Daoy (cell line): ENCODE measurements at places on chromosomes 13 and 19. TPM values are rescaled to one million over a fixed set of nuclear protein-coding genes. Genes with fewer than 3 reads are reported as not detected.

- no peak for DNase-seq
Measured at GRCh38 chr13:43319617-43320444, 296.4 kb downstream of the DNAJC15 start.

- no peak for DNase-seq
Measured at GRCh38 chr19:22052644-22053013, 345 bp downstream of the ZNF257 start.

DNA sequence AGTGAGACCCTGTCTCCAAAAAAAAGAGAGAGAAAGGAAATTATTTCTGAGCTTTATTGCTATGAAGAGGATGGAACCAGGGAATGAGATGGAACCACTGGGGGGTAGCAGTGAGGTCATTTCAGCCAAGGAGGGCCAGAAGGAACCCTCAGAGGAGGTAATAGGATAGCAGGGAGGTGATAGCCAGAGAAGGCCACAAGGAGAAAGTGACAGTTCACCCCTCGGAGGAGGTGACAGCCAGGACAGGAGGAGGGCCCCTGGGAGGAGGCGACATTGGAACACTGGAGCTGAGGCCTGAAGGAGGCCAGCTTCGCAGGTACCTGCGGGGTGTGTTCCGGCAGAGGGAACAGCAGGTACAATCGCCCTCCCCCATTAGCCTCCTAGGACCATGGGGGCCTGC lies 675 bp upstream of the PGPEP1 start:
- no peak for DNase-seq

GRCh38 chr19:869245-870177 lies 10.0 kb downstream of the CFD start:
- peak; percentile 93 for DNase-seq

DNA sequence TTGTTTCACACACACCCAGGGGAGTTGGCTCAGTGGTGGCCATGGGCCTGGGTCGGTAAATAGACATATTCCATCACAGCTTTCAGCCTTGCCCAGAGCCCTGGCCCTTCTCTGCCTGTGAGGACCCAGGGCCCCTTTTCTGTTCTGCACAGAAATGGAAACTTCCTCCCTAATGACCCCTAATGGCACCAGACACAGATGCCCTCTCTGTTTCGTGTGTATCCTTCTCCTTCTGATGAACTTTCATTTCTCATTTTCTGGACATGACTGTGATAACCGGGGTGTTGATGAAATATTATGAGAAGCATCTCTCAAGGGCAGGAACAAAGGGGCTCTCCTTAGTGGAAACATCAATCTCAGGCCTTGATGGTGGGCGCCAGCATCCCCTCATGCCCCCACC lies 12.8 kb downstream of the LILRA1 start:
- DNase-seq: no peak

DNA sequence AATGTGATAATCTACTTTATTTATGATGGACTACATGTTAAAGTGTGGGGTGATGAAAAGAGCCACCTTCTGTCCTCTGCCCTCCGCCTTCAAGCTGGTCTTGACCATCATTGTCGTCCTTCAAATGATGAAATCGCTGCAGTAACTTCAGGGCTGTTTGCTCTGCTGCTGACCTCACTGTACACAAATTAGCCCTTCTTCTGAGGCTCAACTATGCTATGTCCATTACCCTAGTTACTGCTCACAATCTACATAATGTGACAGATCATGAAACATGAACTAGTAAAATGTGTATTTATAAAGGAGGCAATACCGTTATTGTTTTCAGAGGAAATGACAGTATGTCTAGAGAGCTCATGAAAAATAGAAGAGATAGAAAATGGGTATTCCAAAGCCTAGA lies 145.9 kb downstream of the RFC3 start:
- no peak for DNase-seq

DNA sequence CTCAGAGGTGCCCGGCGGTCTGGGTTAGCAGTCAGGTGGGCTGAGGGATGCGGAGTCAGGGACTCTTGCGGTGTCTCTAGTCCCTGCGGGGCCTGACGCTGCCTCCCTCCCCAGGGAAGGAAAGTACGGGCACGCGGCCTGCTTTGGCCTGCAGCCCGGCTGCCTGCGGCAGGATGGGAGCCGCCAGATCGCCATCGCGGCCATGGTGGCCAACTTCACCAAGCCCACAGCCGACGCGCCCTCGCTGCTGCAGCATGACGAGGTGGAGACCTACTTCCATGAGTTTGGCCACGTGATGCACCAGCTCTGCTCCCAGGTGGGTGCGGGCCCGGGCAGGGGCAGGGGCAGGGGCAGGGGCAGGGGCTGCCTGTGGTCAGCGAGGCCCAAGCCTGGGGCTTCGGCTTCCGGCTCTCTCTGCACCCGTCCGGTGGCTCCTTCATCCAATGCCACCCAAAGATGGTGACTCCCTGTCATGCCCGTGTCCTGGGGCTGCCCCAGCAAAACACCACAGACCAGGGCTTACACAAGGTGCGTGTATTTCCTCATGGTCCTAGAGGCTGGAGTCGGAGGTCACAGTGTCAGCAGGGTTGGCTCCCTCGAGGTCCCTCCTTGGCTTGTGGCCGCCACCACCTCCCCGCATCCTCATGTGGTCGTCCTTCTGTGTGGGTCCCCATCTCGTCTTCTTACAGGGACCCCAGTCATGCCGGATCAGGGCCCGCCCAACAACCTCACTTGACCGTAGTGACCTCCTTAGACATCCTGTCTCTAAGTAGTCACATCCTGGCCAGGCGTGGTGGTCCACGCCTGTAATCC lies 11.3 kb upstream of the ZNF554 start:
- DNase-seq: no peak

ZNF699 gene
- total RNA-seq: 6.9 and 14.7 TPM in 2 replicates

DHDH gene
- total RNA-seq: not detected in 2 replicates

DNA sequence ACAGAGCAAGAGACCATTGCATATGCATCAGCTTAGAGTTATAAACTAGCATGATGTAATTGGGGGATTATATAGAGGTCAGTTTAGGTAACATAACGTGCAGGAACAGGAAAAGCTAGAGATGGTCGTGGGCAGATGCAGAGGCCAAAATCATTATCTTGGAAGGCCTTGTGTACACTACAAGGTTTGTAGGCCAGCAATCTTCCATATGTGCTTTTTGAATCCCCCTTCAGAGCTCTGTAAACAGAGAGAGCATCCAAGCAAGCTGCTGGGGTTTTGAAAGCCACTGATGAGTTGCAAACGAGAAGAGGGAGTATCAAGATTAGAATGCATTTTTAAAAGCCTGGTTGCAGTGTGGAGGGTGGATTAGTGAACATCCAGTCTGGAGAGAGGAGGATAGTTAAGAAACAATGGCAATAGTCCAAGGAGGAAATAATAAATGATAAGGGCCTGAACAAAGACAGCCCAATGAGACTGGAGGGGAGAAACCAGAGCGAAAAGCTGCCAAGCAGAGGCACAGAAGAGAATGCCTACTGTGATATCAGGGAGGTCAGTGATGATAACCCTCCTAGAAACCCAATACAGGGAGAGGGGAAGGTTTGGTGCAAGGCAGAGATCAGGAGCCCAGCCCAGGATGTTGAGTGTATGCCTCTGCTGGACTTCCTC lies 109.6 kb downstream of the ZAR1L start:
- DNase-seq: no peak

GRCh38 chr13:98657506-98658085 lies 80.7 kb upstream of the STK24 start:
- no peak for DNase-seq

FPR2 gene
- not detected in 2 replicates for total RNA-seq

GRCh38 chr19:36420961-36421748 lies 2.7 kb upstream of the ZFP82 start:
- no peak for DNase-seq

MRI1 gene
- total RNA-seq: 58.6 and 65.2 TPM in 2 replicates

- DNase-seq: no peak
Measured at GRCh38 chr13:30745906-30746686, 10.8 kb downstream of the ALOX5AP start.

TCF3 gene
- 91.7 and 92.8 TPM in 2 replicates for total RNA-seq

IL4I1 gene
- total RNA-seq: 9.1 and 9.3 TPM in 2 replicates

IZUMO4 gene
- not detected in 2 replicates for total RNA-seq

DNA sequence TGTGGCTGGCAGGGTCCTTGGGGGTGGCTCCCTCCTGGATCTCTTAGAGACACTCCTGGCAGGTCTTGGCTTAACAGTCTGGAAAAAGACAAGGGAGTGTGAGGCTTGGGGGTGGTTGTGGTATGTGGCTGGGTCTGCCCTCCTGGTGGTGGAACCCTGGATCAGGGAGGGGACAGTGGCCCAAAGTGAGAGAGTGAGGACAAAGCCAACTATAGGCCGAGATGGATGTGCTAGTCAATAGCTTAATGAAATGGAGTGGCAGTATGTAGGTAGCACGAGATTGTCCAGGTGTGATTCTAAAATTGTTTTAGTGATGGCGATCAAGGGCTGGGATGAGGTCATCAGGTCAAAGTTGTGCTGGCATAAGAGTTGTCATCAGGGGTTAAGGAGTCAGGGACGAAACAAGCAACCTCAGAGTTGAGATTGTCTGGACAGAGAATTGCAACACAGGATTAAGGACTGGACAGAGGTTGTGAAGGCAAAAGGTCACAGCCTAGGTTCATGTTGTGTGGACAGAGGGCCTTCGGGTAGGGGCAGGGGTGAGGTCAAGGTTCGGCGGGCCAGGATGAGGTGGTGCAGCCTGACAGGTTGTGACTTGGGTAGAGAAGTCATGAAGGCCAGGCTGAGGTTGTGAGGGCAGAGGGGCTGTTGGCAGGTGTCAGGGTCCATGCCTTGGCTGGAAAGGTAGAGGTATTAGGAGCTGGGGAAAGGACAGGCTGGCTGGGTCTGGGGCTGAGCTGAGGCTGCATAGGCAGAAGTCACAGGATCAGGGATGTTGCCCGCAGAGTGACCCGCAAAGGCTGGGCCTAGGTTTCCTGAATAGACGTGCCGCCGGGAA lies 4.5 kb upstream of the RASAL3 start:
- DNase-seq: no peak

- no peak for DNase-seq
Measured at GRCh38 chr19:17753976-17754375, 2.7 kb downstream of the FCHO1 start.

DNA sequence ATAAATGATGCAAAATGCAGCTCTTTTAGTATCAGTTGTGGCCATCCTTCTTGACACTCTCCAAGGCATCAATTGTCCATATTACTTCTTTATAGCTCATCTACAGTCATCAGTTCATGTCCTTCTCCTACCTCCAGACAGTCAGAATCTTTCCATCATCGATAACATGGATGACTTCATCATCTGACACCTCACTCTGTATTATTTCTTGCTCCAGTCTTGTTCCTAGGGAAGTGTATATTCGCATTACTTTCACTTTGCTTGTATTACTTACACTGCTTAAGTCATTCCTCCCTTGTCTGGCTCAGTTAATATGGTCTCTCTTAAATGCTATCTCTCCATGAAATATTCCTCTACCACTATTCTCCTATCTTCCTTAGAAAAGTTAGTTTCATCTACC lies 999.1 kb upstream of the SLC10A2 start:
- no peak for DNase-seq

ERVV-1 gene
- not detected in 2 replicates for total RNA-seq

GRCh38 chr13:46595885-46596275 lies 42.9 kb downstream of the LRCH1 start:
- no peak for DNase-seq

KLHL1 gene
- not detected in 2 replicates for total RNA-seq

DNA sequence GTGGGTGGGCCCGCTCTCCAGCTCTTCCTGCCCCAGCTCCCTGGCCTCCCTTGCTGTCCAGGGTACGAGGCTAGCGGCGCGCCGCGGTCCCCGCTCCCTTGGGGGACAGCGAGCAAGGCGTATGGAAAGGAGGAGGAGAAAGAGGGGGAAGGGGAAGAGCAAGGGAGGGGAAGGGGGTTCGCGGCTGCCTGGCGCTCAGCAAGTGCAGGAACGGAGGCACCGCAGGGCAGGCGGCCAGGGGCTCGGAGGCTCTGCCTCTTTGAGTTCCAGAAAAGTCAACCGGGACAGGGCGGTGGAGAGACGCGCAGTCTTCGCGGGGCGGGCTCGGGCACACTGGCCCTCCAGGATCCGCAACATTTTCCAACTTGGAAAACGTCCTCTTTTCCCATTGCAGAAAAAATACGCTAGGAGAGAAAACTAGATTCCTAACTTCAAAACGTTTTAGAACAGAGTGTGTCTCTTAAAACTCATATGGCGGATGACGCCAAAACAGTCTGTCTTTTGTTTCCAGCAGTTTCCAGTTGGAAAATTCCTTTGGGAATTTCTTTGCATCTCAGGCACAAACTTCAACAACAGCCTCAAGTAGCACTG lies 23.1 kb upstream of the TNFRSF19 start:
- DNase-seq: peak; percentile 20

DNA sequence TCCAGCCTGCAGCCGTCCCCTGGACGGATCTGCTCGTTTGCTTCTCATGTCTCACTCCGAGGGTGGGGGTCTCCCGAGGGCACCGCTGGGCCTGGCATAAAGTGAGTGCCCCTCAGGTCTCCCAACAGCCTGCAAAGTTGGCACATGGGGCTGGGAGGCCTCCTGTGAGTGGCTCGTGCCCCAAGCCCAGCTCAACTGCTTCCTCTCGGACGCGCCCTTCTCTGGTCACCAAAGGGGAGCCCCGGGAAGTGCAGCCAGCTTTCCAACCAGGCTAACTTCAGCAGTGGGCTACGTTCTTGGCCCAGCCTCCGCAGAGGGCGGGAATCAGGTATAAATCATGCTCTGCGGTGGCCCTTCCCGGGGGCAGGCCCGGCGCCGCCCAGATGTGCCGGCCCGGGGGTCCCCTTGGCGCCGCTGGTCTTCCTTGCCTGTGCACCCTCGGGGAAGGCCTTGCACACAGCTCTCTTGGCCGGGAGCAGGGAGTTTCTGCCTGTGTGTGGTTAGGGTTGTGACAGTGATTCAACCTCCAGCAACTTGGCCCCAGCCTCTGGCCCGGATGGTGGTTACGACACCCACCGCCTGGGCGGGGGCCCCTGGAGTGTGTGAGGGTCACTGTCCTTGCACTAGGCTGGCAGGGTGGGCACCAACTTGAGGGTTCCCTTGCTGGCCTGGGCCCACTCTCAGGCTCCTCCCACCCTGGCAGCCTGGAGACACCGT lies 20.7 kb downstream of the CEBPG start:
- DNase-seq: peak; percentile 90
